Ovary (tissue), 10 donors: ENCODE measurements at places on chromosomes 5 and 9. TPM values are rescaled to one million over a fixed set of nuclear protein-coding genes. Genes with fewer than 3 reads are reported as not detected.

- H3K4me1 ChIP-seq, result no peaks in the 10 kb centered on the region
- H3K4me3 ChIP-seq, result no peak overlapping the region
- DNase-seq, result no peak
Observed at GRCh38 chr5:2017540-2018389, 135.0 kb upstream of the IRX4 start.

DNA sequence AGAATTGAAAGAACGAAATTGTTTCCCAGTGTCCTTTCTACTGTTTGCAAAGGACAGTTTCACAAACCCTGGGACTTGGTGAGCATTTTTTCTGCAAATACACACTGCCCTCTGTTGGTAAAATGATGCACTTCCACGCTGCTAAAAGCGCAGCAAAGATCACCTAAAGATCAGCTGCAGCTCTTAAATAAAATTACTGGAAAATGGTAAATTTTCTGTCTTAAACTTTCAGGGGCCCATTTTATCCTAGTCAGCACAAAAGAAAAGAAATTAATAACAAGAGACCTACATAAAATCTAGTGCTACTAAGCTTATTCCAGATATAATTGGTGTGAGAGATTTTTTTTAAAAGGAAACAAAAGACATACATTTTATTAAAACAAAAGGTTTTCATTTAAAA is 566.0 kb downstream of the CAAP1 start:
- DNase-seq, result no peak
- no peaks in the 10 kb centered on the region for H3K36me3 ChIP-seq
- H3K4me3 ChIP-seq, result no peak overlapping the region
- H3K4me1 ChIP-seq, result peaks cover 1% of the 10 kb centered on the region
- H3K27ac ChIP-seq, result no peak overlapping the region

GRCh38 chr5:154514331-154514730 is 36.3 kb upstream of the HAND1 start:
- H3K27ac ChIP-seq, result no peak overlapping the region
- H3K4me1 ChIP-seq, result no peaks in the 10 kb centered on the region
- H3K27me3 ChIP-seq, result no peaks in the 10 kb centered on the region

- H3K4me3 ChIP-seq, result no peak overlapping the region
- H3K27me3 ChIP-seq, result no peaks in the 10 kb centered on the region
- no peak for DNase-seq
- H3K36me3 ChIP-seq, result no peaks in the 10 kb centered on the region
Observed at GRCh38 chr5:17229313-17229712, 11.9 kb downstream of the BASP1 start.

GRCh38 chr5:139747583-139748504 is 47.8 kb upstream of the PSD2 start:
- H3K27me3 ChIP-seq, result no peaks in the 10 kb centered on the region
- DNase-seq, result peak; percentile 30
- no peak overlapping the region for H3K27ac ChIP-seq

DNA sequence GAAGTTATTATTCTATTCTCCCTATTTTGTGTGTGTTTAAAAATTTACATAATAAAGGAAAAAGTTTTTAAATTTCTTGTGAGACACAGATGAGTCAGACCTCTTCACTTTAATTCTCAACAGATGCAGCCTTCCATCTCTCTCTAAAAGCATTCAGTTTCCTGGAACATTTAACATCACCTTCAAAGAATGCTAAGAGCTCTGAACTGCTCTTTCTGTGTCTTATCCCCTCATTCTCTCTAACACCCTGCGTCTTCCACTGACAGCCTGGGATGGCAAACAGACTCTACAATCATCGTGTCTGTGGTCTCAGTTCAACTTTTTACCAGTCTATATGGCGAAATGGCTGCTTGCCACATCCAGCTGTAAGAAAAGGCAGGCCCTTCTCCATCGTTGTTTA is 173.0 kb downstream of the HINT1 start:
- no peaks in the 10 kb centered on the region for H3K36me3 ChIP-seq
- no peak overlapping the region for H3K4me3 ChIP-seq
- no peak for DNase-seq
- H3K4me1 ChIP-seq, result no peaks in the 10 kb centered on the region

DNA sequence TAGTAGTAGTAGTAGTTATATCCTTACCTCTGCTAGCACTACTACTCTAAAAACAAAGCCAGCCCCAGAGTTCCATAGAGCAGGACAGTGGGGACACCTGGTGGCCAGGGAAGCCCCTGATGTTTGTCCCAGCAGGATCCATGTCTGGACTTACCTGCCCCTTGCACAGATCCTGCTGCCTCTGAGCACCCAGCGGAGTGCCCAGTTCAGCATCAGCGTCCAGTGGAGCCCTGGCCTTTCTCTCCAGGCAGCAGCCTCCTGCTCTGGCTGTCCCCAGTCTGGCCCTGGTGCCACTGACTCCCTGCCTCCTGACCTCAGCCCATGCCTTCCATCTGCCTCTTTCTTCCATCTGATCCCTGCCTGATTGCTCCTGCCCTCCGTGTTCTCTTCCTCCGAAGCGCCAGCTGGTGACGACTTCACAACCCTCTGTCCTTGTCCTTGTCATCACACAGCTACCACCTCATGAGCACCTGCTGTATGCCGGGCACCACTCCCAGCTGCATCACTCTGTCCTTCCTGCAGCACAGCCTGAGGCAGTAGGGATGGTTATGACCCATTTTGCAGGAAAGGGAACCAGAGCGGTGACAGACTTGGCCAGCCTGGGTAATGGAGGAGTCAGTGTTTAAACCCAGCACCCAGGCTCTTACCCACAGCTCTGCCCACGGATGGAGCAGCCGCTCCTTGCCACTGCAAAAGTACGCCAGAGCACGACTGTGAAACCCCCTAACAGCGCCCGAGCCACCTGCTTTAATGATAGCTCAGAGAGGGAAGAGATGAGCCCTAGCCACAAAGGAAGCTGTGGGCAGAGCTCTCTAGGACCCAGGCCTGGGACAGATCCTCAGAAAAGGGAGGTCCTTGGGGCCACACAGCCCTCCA is 11.5 kb downstream of the SARDH start:
- H3K27me3 ChIP-seq, result no peaks in the 10 kb centered on the region
- no peak for DNase-seq
- H3K27ac ChIP-seq, result no peak overlapping the region
- no peaks in the 10 kb centered on the region for H3K4me1 ChIP-seq

- H3K27ac ChIP-seq, result no peak overlapping the region
- no peaks in the 10 kb centered on the region for H3K27me3 ChIP-seq
- no peak for DNase-seq
Observed at GRCh38 chr9:76322810-76323209, 71.4 kb downstream of the RFK start.

DNA sequence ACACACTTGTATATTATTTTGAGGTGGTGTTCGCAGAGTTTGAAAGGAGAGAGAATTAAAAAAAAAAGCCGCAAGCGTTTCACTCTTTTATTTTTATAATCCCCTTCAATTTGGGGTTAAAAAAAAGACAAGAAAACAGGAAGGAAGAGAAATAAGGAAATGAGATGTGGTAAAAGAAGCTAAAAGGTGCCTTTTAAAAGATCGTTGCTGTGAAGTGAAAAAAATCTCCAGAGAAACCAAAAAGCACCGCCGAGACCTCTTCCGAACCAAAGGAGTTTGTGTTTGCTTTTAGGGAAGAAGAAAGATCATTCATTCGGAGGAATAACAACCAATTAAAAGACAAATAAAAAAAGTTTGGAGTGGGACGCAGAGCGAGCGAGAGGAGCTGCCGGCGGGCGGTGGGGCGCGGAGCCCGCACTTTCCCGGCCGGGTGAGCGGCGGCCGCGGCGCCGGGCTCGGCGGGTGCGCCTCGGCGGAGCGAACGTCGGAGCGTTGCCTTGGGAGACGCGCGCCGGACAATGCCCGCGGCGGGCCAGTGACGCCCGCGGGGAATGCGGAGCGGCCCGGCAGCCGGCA is 355 bp downstream of the TLE4 start:
- no peak for DNase-seq
- peak overlapping the region; percentile 91 for H3K4me3 ChIP-seq
- H3K27me3 ChIP-seq, result no peaks in the 10 kb centered on the region

DNA sequence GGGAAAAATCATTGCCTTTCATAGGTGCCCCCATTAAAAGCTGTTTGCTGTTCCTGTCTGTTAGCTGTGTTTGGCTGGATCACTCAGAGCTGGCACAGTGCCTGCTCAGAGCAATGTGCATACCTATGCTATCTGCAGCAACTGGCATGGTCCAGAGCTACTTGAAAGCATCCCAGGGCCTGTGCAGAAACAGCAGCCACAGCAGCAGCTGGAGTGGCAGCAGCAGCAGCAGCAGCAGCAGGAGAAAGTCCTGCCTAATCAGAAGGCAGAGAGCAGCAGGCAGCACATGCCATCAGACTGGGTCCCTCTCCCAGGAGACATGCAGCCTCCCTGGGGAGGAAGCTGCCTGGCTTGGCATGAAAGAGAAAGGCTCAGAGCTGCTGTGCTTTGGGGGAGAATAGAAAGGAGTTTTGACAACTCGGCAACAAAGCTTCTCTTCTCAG is 243.8 kb upstream of the WWC1 start:
- H3K4me3 ChIP-seq, result no peak overlapping the region

DNA sequence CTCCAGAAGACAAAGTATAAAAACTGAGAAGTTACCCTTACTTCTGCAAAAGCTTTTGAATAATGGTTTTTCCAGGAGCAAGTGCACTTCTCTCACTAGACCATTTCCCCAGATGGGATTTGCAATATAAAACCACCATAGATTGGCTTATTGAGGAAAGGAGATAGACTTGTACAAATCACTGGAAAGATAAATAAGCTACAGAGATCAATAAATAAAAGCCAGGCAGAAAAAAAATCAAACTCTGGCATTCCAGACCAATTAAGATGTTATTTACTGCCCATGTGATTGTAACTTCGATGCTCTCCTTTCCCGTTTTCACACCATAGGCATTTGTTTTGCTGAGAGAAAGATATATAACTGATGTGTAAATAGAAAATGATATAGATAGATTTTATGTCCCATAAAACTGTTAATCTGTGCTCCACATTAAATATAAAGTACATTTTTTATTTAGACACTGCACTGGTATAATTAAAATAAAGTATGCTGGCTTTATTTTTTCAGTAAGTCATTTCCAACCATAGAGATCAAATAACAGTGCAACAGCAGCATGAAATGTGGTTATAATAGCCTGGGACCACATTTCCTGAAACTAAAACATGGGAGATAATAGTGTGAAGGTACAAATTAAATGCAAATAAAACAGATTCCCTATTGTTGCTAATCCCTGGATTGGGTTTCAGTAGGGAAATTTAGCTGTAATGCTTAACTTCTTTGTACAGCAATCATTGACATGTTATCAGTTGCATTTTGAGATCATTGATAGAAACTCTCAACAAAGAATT is 177.7 kb downstream of the NR2F1-AS1 start:
- no peak overlapping the region for H3K27ac ChIP-seq
- no peak overlapping the region for H3K4me3 ChIP-seq
- H3K36me3 ChIP-seq, result no peaks in the 10 kb centered on the region
- no peaks in the 10 kb centered on the region for H3K27me3 ChIP-seq
- no peak for DNase-seq
- H3K4me1 ChIP-seq, result no peaks in the 10 kb centered on the region

GRCh38 chr9:135857843-135858242 is 49.5 kb downstream of the CAMSAP1 start:
- H3K4me3 ChIP-seq, result no peak overlapping the region
- H3K4me1 ChIP-seq, result peaks cover 2% of the 10 kb centered on the region
- H3K36me3 ChIP-seq, result no peaks in the 10 kb centered on the region
- no peaks in the 10 kb centered on the region for H3K27me3 ChIP-seq

DNA sequence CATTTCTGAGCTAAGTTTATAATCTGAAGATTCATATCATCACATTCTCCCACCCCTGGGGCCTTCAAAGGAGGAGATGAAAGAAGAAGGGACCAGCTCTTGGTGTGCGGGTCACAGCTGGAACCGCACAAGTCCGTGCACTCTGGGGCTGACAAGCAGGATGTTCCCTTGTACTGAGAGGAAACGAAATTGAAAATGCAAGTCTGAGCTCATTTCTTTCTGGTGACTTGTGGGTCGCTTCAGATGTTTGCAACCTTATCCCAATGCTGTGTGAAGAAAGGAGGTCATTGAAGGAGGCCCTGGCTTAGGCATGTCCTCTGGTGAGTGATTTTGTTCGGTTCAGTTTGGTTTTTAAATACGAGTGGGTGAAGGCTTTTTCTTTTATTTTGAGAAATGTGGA is 59.6 kb downstream of the C9orf152 start:
- no peak overlapping the region for H3K4me3 ChIP-seq
- H3K4me1 ChIP-seq, result peaks cover 3% of the 10 kb centered on the region
- no peak for DNase-seq
- H3K27me3 ChIP-seq, result no peaks in the 10 kb centered on the region
- H3K27ac ChIP-seq, result no peak overlapping the region

- DNase-seq, result no peak
- peaks cover 2% of the 10 kb centered on the region for H3K27me3 ChIP-seq
- H3K27ac ChIP-seq, result no peak overlapping the region
- no peak overlapping the region for H3K4me3 ChIP-seq
- no peaks in the 10 kb centered on the region for H3K4me1 ChIP-seq
Observed at GRCh38 chr9:131149688-131150053, 24.3 kb downstream of the NUP214 start.

- H3K36me3 ChIP-seq, result no peaks in the 10 kb centered on the region
- H3K4me3 ChIP-seq, result no peak overlapping the region
- H3K4me1 ChIP-seq, result no peaks in the 10 kb centered on the region
Observed at GRCh38 chr5:8865266-8865665, 680.6 kb downstream of the SEMA5A start.

GRCh38 chr5:124131466-124131865 is 615.0 kb downstream of the ZNF608 start:
- H3K36me3 ChIP-seq, result no peaks in the 10 kb centered on the region
- DNase-seq, result no peak
- H3K27ac ChIP-seq, result no peak overlapping the region

- no peak overlapping the region for H3K27ac ChIP-seq
- H3K4me3 ChIP-seq, result no peak overlapping the region
- no peaks in the 10 kb centered on the region for H3K27me3 ChIP-seq
- no peak for DNase-seq
Observed at GRCh38 chr5:147544556-147544955, 34.7 kb upstream of the DPYSL3 start.

The CARD9 gene
- 0.97 TPM for total RNA-seq

The QRFP gene
- total RNA-seq, result not detected

The SGCD gene
- 24.0 TPM for total RNA-seq

The SH2D3C gene
- total RNA-seq, result 5.2 TPM

The ZBTB6 gene
- total RNA-seq, result 13.8 TPM

The C9orf152 gene
- total RNA-seq, result not detected

The UBQLN1 gene
- 82.3 TPM for total RNA-seq

The GLRA1 gene
- total RNA-seq, result not detected

The HNRNPAB gene
- total RNA-seq, result 79.8 TPM

The LRRC70 gene
- total RNA-seq, result 3.4 TPM

The WDR31 gene
- 3.4 TPM for total RNA-seq

The PCDHAC2 gene
- 0.22 TPM for total RNA-seq

The NR4A3 gene
- 29.2 TPM for total RNA-seq

The SELENOP gene
- total RNA-seq, result 599 TPM

The ANKRD31 gene
- total RNA-seq, result 0.38 TPM

The CD72 gene
- total RNA-seq, result 0.95 TPM
